ENCODE measurements at places on chromosomes 11 and 22. TPM values are rescaled to one million over a fixed set of nuclear protein-coding genes. Genes with fewer than 3 reads are reported as not detected.
A peak's percentile ranks its signal among the peaks of the same experiment; 100 is the strongest.

The PRDM11 gene
- 21.1 TPM for total RNA-seq

The GTSE1 gene
- total RNA-seq = 4.4 TPM

The NCAM1 gene
- 15.3 TPM for total RNA-seq

The MMP27 gene
- not detected for total RNA-seq

The TSSK2 gene
- total RNA-seq = not detected

The ANO9 gene
- total RNA-seq = 11.7 TPM

DNA sequence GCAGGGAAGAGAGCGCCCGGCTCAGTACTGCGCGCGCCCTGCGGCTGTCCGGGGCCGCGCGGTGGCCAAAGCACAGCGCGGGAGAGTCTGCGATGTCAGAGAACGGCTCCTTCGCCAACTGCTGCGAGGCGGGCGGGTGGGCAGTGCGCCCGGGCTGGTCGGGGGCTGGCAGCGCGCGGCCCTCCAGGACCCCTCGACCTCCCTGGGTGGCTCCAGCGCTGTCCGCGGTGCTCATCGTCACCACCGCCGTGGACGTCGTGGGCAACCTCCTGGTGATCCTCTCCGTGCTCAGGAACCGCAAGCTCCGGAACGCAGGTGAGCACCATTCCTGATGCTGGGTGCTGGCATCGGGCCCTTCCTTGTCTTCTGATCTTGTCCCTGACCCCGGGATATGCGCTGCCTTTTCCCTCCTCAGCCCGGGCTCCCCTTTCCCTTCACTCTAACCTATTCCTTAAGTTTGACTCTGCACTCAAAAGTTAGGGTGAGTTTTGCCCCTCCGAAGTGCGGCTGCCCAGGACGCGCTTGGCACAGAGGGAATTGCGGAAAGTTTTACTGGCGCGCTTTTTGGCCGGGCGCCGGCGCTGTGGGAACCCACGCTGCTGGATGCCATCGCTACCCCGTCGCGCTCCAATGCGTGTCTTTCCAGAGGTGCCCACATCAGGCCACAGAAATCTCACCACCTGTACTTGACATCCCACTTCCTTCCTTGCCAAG lies at the start of gene MTNR1B:
Gene MTNR1B (plus strand): TSS at position 18 of the 714 bp plus-strand sequence. CDS start 75 bp downstream, at position 93.
- H3K4me3 ChIP-seq = no peak within 1 kb of the TSS
- no peak within 1 kb of the TSS for H3K27ac ChIP-seq
- peaks cover 5% of the 10 kb centered on the region for H3K4me1 ChIP-seq
- no peaks in the 10 kb centered on the region for H3K36me3 ChIP-seq
- peaks cover 5% of the 10 kb centered on the region for H3K27me3 ChIP-seq

GRCh38 chr11:76047766-76048165 lies 158.5 kb downstream of the WNT11 start:
- no peaks in the 10 kb centered on the region for H3K36me3 ChIP-seq
- DNase-seq = no peak
- peaks cover 3% of the 10 kb centered on the region for H3K4me1 ChIP-seq
- no peak overlapping the region for H3K27ac ChIP-seq
- H3K4me3 ChIP-seq = no peak overlapping the region
- H3K27me3 ChIP-seq = no peaks in the 10 kb centered on the region

DNA sequence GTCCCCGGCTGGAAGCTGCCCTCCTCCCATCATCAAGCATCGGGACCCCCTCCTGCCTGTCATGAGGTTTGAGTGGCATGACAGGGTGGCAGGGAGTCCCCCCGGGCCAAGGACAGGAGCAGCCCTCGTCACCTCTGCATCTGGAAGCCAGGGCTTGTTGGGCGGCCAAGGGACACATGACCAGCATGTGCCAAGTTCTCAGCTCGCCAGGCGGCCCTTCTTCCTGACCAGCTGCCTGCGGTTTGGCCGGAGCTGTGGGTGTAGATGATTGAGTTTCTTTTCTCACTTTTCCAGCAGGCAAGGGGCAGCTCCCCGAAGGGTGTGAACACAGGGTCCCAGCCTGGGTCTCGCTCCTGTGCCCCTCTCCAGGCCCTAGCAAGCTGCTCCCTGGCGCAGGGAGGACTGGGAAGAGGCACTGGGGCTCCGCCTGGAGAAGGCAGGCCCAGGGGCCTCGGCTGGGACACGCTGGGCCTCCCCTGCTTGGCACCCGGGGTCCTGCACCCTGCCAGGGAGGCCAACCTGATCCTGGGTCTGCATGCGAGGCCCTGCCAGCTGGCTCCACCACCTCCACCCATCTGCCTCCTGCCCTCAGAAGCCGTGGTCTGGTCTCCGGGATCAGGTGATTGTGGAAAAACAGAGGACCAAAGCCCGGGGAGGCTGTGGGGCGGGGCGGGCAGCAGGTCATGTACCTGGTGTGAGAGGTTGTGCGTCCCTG lies 13.4 kb downstream of the ARHGAP8 start:
- DNase-seq = peak; percentile 36
- H3K4me1 ChIP-seq = peaks cover 10% of the 10 kb centered on the region
- no peak overlapping the region for H3K27ac ChIP-seq
- no peaks in the 10 kb centered on the region for H3K36me3 ChIP-seq
- H3K4me3 ChIP-seq = no peak overlapping the region

DNA sequence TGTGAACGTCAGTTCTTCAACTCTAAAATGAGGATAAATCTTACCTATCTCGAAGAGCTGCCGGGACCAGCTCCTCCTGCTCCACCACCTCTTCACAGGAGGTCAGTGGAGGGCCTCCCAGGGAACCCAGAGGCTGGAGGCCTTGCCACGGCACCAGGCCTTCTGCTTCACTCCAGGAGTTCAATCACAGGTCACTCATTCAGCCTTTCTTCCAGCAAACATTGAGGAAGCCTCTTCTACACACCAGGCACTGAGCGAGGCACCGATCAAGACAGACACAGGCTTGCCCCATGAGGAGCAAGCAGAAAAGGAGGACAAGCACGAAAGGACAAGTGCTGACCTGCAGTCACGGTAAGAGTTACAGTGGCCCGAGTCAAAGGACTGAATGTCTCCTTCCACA lies 64.8 kb upstream of the WNT11 start:
- H3K36me3 ChIP-seq = no peaks in the 10 kb centered on the region
- H3K27me3 ChIP-seq = no peaks in the 10 kb centered on the region
- H3K4me3 ChIP-seq = no peak overlapping the region

GRCh38 chr11:100774132-100774531 lies 87.0 kb downstream of the ARHGAP42 start:
- no peak overlapping the region for H3K4me3 ChIP-seq
- no peaks in the 10 kb centered on the region for H3K27me3 ChIP-seq
- H3K27ac ChIP-seq = no peak overlapping the region
- H3K36me3 ChIP-seq = no peaks in the 10 kb centered on the region

- no peak for DNase-seq
- no peaks in the 10 kb centered on the region for H3K36me3 ChIP-seq
- no peaks in the 10 kb centered on the region for H3K4me1 ChIP-seq
- no peak overlapping the region for H3K4me3 ChIP-seq
- H3K27ac ChIP-seq = no peak overlapping the region
Observed at GRCh38 chr22:22842085-22842484, 45.5 kb upstream of the IGLL5 start.

DNA sequence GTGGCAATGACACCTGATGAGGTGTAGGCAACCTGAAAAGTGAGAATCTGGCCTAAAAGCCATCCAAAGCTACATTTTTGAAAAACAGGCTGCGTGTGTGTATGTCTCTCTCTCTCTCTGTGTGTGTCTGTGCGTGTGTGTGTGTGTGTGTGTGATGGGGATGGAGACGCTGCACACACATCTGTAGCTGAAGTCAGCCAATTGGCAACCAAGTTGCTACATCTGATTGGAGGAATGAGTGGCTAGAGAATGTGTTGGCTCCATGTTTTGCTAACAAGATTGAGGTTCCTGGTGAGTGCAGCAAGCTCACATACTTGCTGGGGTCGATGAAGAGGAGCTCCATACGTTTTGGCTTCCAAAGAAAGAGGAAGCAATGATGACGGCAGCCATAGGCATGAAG lies 311.4 kb upstream of the NCAM1 start:
- H3K4me3 ChIP-seq = no peak overlapping the region
- no peak for DNase-seq
- H3K36me3 ChIP-seq = no peaks in the 10 kb centered on the region
- H3K27me3 ChIP-seq = no peaks in the 10 kb centered on the region
- H3K4me1 ChIP-seq = no peaks in the 10 kb centered on the region

GRCh38 chr11:134589129-134589528 lies 177.1 kb upstream of the B3GAT1 start:
- H3K4me1 ChIP-seq = no peaks in the 10 kb centered on the region
- DNase-seq = no peak
- no peaks in the 10 kb centered on the region for H3K27me3 ChIP-seq

DNA sequence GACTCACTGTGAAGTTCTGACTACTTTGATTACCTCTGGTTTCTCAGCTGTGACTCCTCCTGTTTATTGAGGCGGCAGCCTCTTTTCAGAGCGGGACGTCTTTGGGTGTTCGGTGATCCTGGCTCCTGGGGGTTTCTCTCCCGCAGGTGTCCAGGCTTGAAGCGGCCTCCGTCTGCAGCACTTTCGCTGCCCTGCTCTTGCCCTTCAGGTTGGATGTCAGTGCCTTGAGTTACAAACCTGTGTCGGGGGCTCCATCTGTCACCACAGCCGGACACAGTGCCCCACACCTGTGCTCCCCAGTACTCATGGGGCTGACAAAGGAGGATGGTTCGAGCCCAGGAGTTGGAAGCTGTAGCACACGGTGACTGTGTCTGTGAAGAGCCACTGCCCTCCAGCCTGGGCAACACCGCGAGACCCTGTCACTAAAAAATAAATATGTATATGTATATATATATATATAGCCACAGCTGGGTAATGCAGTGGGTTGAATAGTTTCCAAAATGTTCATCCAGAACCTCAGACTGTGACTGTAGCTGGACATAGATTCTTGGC lies 104.1 kb downstream of the BRD1 start:
- H3K27me3 ChIP-seq = peaks cover 12% of the 10 kb centered on the region
- H3K4me3 ChIP-seq = no peak overlapping the region
- H3K4me1 ChIP-seq = peaks cover 8% of the 10 kb centered on the region
- no peaks in the 10 kb centered on the region for H3K36me3 ChIP-seq
- DNase-seq = no peak

DNA sequence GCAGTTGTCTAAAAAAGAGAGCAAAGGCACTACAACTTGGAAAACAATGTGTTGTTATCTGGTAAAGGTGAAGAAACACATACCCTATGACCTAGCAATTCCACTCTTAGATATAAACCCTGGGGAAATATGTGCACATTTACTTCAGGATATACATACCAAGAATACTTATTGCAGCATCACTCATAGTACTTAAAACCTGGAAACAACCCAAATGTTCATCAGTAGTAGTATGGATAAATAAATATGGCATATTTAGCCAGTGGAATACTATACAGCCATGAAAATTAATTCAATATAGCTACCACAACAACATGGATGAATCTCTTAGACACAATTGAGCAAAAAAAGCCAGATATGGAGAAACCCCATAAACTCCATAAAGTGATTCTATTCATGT lies 26.1 kb upstream of the MICAL2 start:
- H3K36me3 ChIP-seq = no peaks in the 10 kb centered on the region
- peaks cover 46% of the 10 kb centered on the region for H3K4me1 ChIP-seq
- no peaks in the 10 kb centered on the region for H3K27me3 ChIP-seq
- H3K4me3 ChIP-seq = no peak overlapping the region

GRCh38 chr11:35144806-35145205 lies 5.8 kb downstream of the CD44 start:
- peaks cover 56% of the 10 kb centered on the region for H3K4me1 ChIP-seq
- no peaks in the 10 kb centered on the region for H3K27me3 ChIP-seq
- H3K4me3 ChIP-seq = peak overlapping the region; percentile 82

GRCh38 chr11:100340466-100341319 lies 346.4 kb upstream of the ARHGAP42 start:
- H3K4me1 ChIP-seq = no peaks in the 10 kb centered on the region
- no peaks in the 10 kb centered on the region for H3K27me3 ChIP-seq
- no peak overlapping the region for H3K27ac ChIP-seq
- DNase-seq = no peak
- no peaks in the 10 kb centered on the region for H3K36me3 ChIP-seq

DNA sequence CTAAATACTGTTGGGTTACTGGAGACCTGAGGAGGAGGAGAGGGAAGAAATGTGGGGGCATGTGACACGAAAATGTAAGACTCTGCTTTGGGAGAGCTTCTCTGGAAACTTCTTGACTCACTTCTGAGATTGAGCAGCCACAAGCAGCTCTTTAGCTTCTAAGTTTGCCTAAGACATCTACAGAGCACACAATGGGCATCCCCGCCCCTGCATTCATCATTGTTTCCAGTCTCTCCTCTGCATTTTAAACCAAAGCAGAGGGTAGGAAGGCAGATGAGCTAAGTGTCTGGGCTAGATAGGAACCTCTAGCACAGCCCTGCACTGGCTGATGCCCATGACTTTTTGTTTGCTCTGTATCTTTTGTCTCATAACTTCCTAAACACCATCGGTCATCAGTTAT lies 2.1 kb upstream of the OR52D1 start:
- H3K27me3 ChIP-seq = no peaks in the 10 kb centered on the region
- no peaks in the 10 kb centered on the region for H3K4me1 ChIP-seq
- no peak overlapping the region for H3K27ac ChIP-seq
- H3K4me3 ChIP-seq = no peak overlapping the region
- H3K36me3 ChIP-seq = no peaks in the 10 kb centered on the region

- H3K27me3 ChIP-seq = no peaks in the 10 kb centered on the region
- no peaks in the 10 kb centered on the region for H3K36me3 ChIP-seq
- no peak overlapping the region for H3K4me3 ChIP-seq
- no peak overlapping the region for H3K27ac ChIP-seq
- DNase-seq = no peak
Observed at GRCh38 chr11:86977441-86978050, 22.4 kb upstream of the FZD4 start.

- no peak overlapping the region for H3K4me3 ChIP-seq
- H3K36me3 ChIP-seq = no peaks in the 10 kb centered on the region
- H3K27ac ChIP-seq = peak overlapping the region; percentile 23
- H3K27me3 ChIP-seq = no peaks in the 10 kb centered on the region
- peaks cover 44% of the 10 kb centered on the region for H3K4me1 ChIP-seq
Observed at GRCh38 chr22:40041366-40042137, 46.8 kb downstream of the FAM83F start.

- peak overlapping the region; percentile 31 for H3K4me3 ChIP-seq
- peaks cover 27% of the 10 kb centered on the region for H3K4me1 ChIP-seq
- H3K27me3 ChIP-seq = no peaks in the 10 kb centered on the region
- peak; percentile 25 for DNase-seq
- peak overlapping the region; percentile 90 for H3K27ac ChIP-seq
Observed at GRCh38 chr11:2300290-2300935, 1.3 kb downstream of the C11orf21 start.

GRCh38 chr11:62708793-62709192 lies 1.3 kb downstream of the GNG3 start:
- peaks cover 43% of the 10 kb centered on the region for H3K4me1 ChIP-seq
- H3K27me3 ChIP-seq = no peaks in the 10 kb centered on the region
- peak; percentile 43 for DNase-seq
- peak overlapping the region; percentile 98 for H3K27ac ChIP-seq
- H3K4me3 ChIP-seq = peak overlapping the region; percentile 66

- no peak overlapping the region for H3K4me3 ChIP-seq
- DNase-seq = no peak
- no peaks in the 10 kb centered on the region for H3K36me3 ChIP-seq
- H3K4me1 ChIP-seq = no peaks in the 10 kb centered on the region
- no peak overlapping the region for H3K27ac ChIP-seq
- H3K27me3 ChIP-seq = no peaks in the 10 kb centered on the region
Observed at GRCh38 chr11:57224537-57224936, 12.5 kb downstream of the APLNR start.

DNA sequence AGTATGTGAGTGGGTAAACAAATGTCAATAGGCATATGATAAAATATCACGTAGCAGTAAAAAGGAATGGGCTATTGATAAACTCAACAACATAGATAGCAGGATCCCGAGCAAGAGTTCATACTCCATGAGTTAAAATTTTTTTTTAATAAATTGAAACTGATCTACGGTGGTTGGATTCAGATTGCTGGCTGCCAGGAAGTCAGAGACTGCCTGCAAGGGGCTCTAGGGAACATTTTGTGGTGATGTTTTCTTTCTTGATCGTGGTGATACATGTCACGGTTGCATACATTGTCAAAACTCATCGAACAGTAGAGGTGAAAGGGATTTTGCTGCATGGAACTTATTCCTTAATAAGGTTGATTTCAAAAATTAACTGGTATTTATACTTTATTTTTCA lies 62.6 kb upstream of the WNT7B start:
- H3K27ac ChIP-seq = no peak overlapping the region
- no peaks in the 10 kb centered on the region for H3K36me3 ChIP-seq
- H3K27me3 ChIP-seq = no peaks in the 10 kb centered on the region
- H3K4me3 ChIP-seq = no peak overlapping the region
- H3K4me1 ChIP-seq = peaks cover 37% of the 10 kb centered on the region
